A549 treated with Mapracorat at 1 μM for 4 hours (cell line): ENCODE measurements at places on chromosomes 5 and 9. TPM values are rescaled to one million over a fixed set of nuclear protein-coding genes. Genes with fewer than 3 reads are reported as not detected.

IFNA7 gene
- total RNA-seq = not detected in 5 replicates

OR1N2 gene
- not detected in 5 replicates for total RNA-seq

DNM1 gene
- total RNA-seq = 77.9 to 94.3 TPM (median 86.7 TPM) in 5 replicates

GALT gene
- total RNA-seq = 16.1 to 20.8 TPM (median 19.0 TPM) in 5 replicates

ZCCHC9 gene
- total RNA-seq = 24.7 to 28.1 TPM (median 26.3 TPM) in 5 replicates

CXCL14 gene
- total RNA-seq = 0.09 to 0.24 TPM (median 0.17 TPM) in 3 of 5 replicates, not detected in the others

PCDHGA10 gene
- total RNA-seq = 0.02 to 0.03 TPM in 2 of 5 replicates, not detected in the others

SOX30 gene
- total RNA-seq = not detected in 5 replicates

ATP10B gene
- not detected in 5 replicates for total RNA-seq
